ENCODE measurements at places on chromosomes 11 and 22.

GRCh38 chr11:121665206-121665838 is 212.6 kb upstream of the SORL1-AS1 start:
- no peak for DNase-seq

GRCh38 chr11:86795949-86796348 is 4.4 kb upstream of the PRSS23 start:
- no peak for DNase-seq

DNA sequence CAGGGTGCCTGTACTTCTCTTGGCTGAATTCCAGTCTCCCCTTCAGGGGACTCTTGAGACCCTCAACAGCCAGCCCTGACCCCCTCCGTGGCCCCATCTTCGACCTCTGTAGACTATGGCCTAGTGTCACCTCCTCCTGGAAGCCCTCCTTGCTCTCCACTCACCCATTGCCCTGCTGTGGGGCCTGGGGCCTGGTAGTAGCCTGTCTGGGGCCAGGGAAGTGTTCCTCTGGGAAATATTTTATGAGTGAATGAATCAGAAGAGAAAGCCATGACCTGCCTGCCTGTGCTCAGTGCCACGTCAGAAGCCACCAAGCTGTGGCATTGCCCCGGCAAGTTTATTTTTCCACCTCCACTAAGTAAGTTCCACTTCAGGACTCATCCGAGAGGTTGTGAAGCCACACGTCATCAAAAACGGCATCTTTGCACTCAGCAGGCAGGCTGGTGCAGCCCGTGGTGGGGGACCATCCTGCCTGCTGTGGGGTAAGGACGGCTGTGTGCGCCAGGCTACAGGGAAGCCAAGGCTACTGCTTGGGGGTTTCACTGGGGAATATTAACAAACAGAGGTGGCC is 59.6 kb upstream of the PPARA start:
- no peak for DNase-seq

DNA sequence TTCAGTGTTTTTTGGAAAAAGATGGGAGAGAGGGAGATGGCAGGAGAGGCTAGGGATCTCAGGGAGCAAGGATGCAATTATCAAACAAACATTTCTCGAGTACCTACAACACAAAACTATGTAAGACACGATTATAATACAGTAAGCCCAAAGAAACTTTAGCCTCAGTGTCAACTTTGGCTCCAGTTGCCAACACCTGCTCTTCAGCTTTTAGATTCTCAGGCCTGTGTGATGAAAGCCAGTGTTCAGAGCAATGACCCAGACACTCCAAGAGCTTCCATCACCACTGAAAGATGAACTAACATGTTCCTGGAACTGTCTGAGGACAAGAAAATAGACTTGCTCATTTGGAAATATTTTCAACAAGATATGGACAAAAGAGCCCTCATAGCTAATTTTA is 31.4 kb upstream of the CEP295 start:
- no peak for DNase-seq

GRCh38 chr22:22404598-22405284 is 103.8 kb downstream of the ZNF280B start:
- DNase-seq: no peak

DNA sequence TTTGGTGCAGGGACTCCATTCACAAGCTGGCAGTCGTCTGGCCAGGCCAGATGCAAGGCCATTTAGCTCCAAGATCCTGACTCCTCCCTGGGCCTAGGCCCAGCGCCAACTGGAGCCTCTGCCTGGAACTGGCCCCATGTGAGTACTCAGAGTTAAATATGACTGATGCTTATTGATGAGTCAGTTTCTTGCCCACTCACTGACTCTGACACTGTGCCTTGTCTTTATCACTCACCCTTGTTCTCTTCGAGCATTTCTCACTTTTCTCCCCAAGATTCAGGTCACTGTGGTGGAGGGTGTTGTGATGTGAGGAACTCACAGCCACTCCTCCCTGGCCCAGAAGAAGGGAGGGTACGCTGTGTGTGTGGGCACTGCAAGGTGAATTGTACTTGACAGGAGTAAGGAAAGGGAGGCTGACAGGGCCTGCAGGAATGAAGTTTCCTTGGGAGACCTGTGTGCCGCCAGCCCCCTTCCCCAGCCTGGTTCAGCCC is 23.2 kb upstream of the ST3GAL4 start:
- DNase-seq: peak; percentile 51

- no peak for DNase-seq
These were observed 105.5 kb upstream of the TENM4 start for GRCh38 chr11:79546351-79546750.

GRCh38 chr22:46453006-46453828 is 84.2 kb downstream of the CELSR1 start:
- no peak for DNase-seq

- DNase-seq: no peak
These were observed 43.4 kb downstream of the EIF4ENIF1 start for GRCh38 chr22:31446208-31446607.

DNA sequence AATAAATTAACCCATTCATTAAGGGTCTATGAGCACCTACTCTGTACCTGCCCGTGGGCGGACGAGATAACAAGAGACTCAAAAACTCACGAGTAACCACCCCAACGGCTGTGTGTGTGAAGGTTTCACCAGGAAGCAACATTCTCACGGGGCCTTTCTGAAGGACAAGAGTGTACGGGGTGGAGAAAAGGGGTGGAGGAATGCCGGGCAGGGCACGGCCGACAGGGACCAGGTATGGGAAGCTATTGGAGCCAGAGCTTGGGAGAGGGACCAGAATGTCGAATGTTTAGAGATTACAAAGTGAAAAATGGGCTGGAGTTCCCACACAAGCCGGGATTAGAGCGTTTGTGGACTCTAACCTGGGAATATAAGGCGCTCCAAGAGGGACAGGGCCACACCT is 1.6 kb downstream of the KMT5B start:
- no peak for DNase-seq

GRCh38 chr22:22936915-22937656 is 49.5 kb downstream of the IGLL5 start:
- no peak for DNase-seq

- no peak for DNase-seq
These were observed 2.2 kb downstream of the AP2A2 start for GRCh38 chr11:927871-928270.

- DNase-seq: no peak
These were observed 165.8 kb upstream of the B3GAT1 start for GRCh38 chr11:134577751-134578395.

- no peak for DNase-seq
These were observed 307 bp upstream of the MRPL16 start for GRCh38 chr11:59810911-59811259.

- DNase-seq: no peak
These were observed 287.7 kb downstream of the TMEM135 start for GRCh38 chr11:87325490-87325872.

DNA sequence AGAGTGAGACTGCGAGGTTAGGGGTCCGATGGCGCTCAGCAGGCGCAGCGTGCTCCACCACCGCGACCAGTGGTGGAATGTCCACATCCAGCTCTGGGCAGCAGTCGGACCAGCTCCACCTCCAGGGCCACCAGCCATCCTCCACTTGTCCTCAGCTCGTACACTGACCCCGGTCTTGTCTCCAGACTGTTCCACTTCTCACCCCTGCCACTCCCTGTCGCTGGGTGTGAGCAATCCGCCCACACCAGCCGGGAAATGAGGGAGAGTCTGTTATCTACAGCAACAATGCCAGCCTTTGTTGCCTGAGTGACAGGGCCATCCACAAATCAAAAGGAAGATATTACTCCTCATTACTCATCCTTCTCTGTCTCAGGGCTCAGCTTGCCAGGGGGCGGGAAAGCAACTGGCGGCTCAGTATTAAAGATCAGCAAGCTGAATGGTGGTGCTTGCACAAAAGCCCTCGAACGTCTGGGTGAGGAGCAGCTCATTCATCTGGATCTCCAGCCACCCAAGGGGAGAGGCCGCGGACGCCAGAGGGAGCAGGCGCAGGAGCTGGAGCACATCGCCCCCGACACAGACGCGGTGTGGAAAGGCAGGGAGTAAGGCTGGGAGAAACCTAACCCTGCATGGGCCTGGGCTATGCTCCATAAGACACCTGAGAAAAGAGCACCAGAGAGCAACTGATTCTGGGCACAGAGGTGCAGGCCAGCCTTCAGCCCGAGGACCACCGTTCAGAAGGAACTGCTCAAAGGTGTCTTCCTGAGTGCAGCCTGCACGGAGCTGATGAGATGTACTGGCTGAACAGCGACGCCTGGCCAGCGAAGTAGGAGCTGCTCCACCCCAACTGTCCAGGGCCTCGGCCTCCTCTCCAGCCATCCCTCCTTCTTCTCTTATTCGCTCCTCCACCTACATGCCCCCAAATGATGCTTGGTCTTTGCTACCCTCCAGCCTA is 21.9 kb downstream of the IGSF9B start:
- peak; percentile 77 for DNase-seq

GRCh38 chr11:57283231-57283990 is 41.3 kb downstream of the TNKS1BP1 start:
- DNase-seq: no peak

- DNase-seq: no peak
These were observed 384.5 kb downstream of the TBC1D22A start for GRCh38 chr22:47146941-47147340.
